ENCODE measurements at places on chromosomes 13 and 19. TPM values are rescaled to one million over a fixed set of nuclear protein-coding genes. Genes with fewer than 3 reads are reported as not detected.

DNA sequence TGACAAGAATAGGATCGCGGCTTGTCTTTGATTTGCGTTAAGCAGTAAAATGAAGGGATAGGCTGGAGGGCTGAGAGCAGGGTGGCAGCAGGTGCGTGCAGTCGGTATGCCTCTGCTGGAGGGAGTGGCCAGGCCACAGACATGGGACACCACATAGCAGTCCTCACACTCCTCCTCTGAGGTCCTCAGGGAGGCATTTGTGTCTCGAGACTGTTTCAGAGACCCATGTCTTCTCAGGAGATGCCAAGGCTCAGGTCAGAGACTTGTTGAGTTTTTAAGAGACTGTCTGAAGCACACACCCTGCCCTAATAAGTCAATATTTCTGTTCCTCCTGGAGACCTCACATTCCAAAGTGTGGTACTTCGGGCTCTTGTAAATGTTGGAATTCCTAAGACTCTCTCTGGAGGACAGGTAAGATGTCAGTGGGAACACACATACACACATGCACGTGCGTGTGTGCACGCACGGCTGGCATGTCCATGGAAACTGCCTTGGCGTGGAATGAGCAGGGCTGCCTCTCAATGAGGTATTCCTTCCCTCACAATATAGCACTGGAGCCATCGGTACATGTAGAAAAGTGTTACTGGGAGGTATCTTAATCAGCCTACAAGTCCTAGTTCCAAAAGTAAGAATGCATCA, 46.4 kb downstream of the COL4A2 start:
- H3K27ac ChIP-seq = no peak overlapping the region
- DNase-seq = no peak
- H3K4me1 ChIP-seq = peaks cover 4% of the 10 kb centered on the region
- H3K36me3 ChIP-seq = peaks cover 39% of the 10 kb centered on the region
- no peak overlapping the region for H3K4me3 ChIP-seq

SMAD9 gene
- 4.7 TPM for total RNA-seq

KIR2DL3 gene
- not detected for total RNA-seq

DNA sequence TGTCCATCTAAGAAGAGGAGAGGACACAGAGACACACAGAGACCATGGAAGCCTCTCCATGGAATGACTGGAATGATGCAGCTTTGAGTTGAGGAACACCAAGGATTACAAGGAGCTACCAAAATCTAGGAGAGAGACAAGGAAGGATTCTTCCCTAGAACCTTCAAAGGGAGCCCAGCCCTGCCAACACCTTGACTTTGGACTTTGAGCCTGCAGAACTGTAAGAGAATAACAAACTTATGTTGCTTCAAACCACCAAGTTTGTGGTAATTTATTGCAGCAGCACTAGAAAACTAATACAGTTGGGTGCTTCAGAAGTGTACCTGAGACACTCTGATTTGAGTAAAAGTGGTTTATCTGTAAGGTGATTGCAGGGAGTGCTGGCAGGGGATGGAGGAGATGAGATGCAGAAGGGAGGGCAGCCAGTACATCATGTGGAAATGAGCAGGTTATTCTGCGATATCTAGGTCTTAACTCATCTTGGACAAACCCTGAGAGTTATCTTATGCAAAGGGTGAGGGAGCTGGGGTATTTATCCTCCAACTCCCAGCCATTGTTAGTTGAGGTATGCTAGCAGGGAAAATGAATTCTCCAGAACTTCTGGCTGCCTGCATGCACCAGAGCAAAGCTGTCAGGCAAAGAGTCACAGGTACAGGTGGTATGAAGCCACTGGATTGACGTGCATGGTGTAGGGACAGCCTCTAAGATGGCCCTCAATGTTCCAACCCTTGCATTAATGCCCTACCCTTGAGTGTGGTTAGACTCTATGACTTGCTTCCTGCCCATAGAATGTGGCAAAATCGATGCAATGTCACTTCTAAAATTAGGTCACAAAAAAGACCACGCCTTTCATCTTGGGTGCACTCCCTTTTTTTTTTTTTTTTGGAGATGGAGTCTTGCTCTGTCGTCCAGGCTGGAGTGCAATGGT, 31.3 kb upstream of the ADGRL1 start:
- no peak overlapping the region for H3K27ac ChIP-seq
- no peaks in the 10 kb centered on the region for H3K27me3 ChIP-seq
- no peak overlapping the region for H3K4me3 ChIP-seq
- no peak for DNase-seq
- H3K36me3 ChIP-seq = no peaks in the 10 kb centered on the region
- H3K4me1 ChIP-seq = no peaks in the 10 kb centered on the region
